Immature natural killer cell (primary cell): ENCODE measurements at places on chromosomes 7 and 10. TPM values are rescaled to one million over a fixed set of nuclear protein-coding genes. Genes with fewer than 3 reads are reported as not detected.

DNA sequence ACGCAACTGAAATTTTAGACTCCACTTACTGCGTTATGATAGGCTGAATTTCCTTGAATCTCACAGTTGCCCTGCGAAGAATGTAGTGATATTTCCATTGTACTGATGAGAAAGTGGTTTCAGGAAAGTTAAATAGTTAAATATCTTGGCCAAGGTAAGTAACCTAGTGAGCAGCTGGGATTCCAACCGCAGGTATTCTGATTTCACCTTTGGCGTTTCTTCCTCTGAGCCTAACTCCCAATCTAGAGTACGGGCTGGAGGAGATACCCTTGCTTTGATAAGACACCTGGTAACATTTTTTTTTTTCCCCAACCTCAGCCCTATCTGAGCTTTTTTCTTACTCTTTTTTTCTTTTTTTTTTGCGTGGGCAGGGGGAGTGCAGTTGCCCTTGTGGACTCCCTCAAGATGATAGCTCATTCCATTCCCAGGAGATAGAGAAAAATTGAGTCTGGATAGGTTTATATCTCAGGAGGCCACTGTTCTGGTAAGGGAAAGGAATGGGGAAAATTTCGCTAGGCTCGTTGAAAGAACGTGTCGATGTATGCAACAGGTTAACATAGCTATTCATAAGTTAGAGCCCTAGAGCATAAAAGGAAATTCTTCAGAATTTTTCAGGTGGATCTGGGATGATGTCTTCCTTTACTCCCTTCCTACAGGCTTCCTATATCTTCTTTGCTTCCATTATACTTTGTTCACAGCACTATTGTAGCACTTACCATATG is 3.1 kb upstream of the TAS2R38 start:
- H3K27ac ChIP-seq = peak overlapping the region; percentile 80
- H3K27me3 ChIP-seq = peaks cover 7% of the 10 kb centered on the region
- no peak for DNase-seq
- peak overlapping the region; percentile 91 for H3K4me3 ChIP-seq

Gene RAMP3
- not detected for polyA plus RNA-seq

DNA sequence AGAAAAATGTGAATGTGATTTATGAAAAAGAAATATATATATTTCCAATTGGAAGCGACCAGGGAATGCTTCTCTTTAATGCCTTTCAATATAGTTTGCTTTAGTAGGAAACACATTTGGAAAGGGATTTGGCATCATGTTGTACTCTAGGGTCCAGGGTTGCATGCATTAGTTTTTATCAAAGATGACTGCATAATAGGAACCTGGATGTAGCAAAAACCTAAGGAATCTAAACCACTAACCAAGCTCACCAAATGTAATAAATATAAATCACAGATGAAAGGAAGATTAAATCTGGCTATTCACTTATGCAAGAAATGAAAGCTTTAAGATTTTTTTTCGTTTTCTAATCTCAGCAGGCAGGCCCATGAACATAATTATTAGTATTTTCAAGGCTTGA is 120.0 kb downstream of the ATXN7L1 start:
- peaks cover 23% of the 10 kb centered on the region for H3K4me1 ChIP-seq
- peaks cover 5% of the 10 kb centered on the region for H3K27me3 ChIP-seq
- peaks cover 6% of the 10 kb centered on the region for H3K36me3 ChIP-seq
- no peak overlapping the region for H3K27ac ChIP-seq
- no peak for DNase-seq

GRCh38 chr7:138278601-138279000 is 181.5 kb upstream of the TRIM24 start:
- H3K27ac ChIP-seq = no peak overlapping the region
- peaks cover 1% of the 10 kb centered on the region for H3K27me3 ChIP-seq
- no peaks in the 10 kb centered on the region for H3K36me3 ChIP-seq
- H3K4me3 ChIP-seq = no peak overlapping the region

Gene LRRC61
- 20.6 TPM for polyA plus RNA-seq

DNA sequence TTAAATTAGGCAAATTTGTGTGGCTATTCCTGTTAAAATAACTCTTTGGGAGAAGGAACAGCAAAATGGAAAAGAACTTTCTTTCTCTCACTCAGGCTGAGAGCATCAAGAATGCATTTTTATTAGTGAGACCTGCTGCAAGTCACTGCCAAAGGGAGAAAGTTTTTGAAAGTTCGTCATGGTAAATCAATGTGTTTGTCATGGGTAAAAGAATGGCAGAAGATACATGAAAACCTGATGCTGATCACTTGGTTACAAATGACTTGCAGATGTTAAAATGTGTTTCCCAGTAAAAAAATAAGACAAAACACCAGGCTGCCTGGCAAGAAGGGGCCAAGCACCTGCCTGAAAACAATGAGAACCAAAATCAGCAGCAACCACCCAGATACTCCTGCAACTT is 484.7 kb upstream of the NRP1 start:
- H3K4me3 ChIP-seq = no peak overlapping the region
- peaks cover 2% of the 10 kb centered on the region for H3K27me3 ChIP-seq
- H3K27ac ChIP-seq = no peak overlapping the region
- H3K4me1 ChIP-seq = peaks cover 11% of the 10 kb centered on the region

DNA sequence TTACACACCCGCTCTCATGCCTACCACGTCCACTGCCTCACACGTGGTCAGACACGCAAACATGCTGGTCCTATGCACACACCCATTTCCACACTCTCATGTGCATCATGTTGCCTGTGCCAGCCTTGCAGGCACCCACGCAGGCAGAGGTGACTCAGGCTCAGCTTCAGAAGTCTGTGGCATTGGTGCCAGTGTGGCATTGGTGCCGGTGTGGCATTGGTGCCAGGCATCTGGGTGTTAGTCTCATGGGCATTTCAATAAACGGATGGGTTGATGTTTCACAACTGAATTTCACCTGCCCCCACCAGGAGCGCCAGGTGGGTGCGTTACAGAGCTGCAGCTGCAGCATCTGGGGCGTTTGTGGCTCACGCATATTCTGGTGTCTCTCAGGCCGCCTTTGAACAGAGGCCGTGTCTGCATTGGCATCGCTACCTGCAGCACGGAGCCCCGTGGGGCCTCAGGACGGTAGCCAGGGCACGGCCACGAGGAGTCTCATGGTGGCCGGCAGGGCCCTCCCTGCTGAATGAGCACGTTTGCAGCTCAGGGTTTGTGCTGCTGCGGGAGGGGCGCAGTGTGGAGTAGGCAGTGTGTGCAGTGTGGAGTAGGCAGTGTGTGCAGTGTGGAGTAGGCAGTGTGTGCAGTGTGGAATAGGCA is 24.7 kb downstream of the KNDC1 start:
- H3K27ac ChIP-seq = no peak overlapping the region
- no peaks in the 10 kb centered on the region for H3K4me1 ChIP-seq
- H3K4me3 ChIP-seq = no peak overlapping the region
- no peaks in the 10 kb centered on the region for H3K27me3 ChIP-seq
- no peak for DNase-seq

GRCh38 chr10:93098816-93099215 is 25.1 kb downstream of the CYP26A1 start:
- no peaks in the 10 kb centered on the region for H3K4me1 ChIP-seq
- H3K27me3 ChIP-seq = peaks cover 4% of the 10 kb centered on the region
- DNase-seq = no peak
- no peak overlapping the region for H3K27ac ChIP-seq
- peaks cover 3% of the 10 kb centered on the region for H3K36me3 ChIP-seq

DNA sequence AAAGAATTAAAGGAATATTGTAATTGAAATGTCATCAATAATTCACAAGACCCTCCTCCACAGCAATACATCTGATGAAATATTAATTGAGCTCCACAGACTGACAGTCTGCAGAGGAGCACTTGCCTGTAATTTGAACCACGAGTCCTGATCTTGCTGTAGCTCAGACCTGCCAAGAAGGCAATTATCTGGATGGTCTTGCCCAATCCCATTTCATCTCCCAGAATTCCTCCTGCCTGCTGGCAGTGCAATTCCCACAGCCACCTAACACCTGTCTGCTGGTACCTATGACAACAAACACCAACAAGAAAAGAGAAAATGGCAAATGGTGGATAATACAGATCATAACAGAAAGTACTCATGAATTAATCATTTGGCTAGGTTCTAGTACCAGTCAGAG is 38.5 kb downstream of the ERCC6 start:
- no peak overlapping the region for H3K4me3 ChIP-seq
- peaks cover 64% of the 10 kb centered on the region for H3K36me3 ChIP-seq
- H3K27me3 ChIP-seq = no peaks in the 10 kb centered on the region
- H3K27ac ChIP-seq = no peak overlapping the region
- no peak for DNase-seq

DNA sequence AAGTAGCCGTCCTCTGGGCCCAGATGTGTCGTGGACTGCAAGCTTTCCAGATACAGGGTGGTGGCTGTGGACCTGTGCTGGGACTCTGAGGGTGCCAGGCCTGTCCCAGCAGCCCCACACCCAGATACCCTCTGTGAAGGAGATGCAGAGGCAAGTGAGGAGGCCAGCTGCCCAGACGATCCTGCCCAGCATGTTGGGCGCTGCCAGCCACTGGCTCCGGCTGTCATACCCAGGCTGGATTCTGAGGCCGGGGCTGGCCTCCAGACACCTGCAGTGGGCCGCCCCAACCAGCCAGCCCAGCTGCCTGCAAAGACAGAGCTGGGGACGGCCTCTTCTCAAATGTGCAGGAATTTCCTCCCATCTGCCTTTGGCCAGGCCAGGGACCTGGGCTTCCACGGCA is 39.1 kb upstream of the EBF3 start:
- H3K27ac ChIP-seq = no peak overlapping the region
- no peak overlapping the region for H3K4me3 ChIP-seq
- H3K4me1 ChIP-seq = no peaks in the 10 kb centered on the region
- no peaks in the 10 kb centered on the region for H3K36me3 ChIP-seq

- H3K4me3 ChIP-seq = no peak overlapping the region
- no peak overlapping the region for H3K27ac ChIP-seq
- no peaks in the 10 kb centered on the region for H3K4me1 ChIP-seq
- H3K27me3 ChIP-seq = no peaks in the 10 kb centered on the region
Observed at GRCh38 chr7:78434281-78434680, 635.7 kb downstream of the PHTF2 start.

DNA sequence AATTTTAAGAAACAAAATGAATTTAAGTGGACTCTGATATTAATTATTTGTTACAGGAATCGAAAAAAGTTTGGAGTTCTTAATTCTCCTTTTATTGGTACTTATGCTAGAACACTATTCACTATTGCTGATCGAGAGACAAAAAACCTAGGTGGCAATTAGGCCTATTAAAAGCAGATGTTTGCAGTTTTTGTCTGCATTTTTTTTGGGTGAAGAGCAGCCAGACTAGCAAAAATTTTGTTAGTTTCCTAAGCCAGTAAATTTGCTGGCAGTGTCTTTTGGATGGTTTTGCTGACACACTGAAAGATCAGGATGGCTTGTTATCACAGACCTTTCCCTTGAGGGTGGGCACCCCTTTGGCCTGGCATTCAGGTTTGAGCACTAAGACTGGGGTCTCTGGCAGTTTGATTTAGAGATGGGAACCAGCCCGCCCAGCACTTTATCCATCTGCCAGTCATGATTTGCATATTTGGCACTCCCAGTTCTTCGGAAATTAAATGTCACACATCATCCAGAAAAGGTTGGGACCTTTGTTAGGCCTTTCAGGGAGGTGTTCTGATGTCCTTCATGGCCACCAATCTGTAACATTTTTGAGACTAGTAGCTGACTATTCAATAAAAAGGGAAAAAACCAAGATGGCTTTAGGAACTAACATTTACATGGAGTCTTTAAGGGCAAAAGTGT is 57.3 kb downstream of the INPP5F start:
- H3K27ac ChIP-seq = no peak overlapping the region
- peaks cover 6% of the 10 kb centered on the region for H3K36me3 ChIP-seq
- no peaks in the 10 kb centered on the region for H3K27me3 ChIP-seq
- H3K4me1 ChIP-seq = peaks cover 38% of the 10 kb centered on the region
- H3K4me3 ChIP-seq = no peak overlapping the region

Gene NRCAM
- polyA plus RNA-seq = not detected

DNA sequence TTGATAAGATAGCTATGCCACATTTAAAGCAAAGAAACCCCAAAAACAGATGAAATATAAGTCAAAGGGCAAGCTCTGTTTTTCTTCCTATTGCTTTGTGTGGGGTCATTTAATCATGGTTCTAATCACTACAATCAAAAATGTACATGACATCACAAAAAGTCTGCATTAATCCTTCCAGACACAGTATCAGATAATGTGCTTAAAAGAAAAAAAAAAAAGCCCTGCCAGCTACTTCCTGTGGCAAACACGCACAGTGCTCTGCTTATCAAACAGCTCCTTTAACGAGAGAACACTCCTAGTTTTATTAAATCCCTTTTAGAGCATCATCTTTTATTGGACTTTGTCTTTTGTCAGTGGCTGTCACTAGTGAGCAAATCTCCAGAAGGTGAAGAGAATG is 1005.8 kb downstream of the GATA3 start:
- no peak overlapping the region for H3K4me3 ChIP-seq
- H3K4me1 ChIP-seq = peaks cover 3% of the 10 kb centered on the region
- no peaks in the 10 kb centered on the region for H3K36me3 ChIP-seq
- H3K27ac ChIP-seq = no peak overlapping the region

Gene DNA2
- polyA plus RNA-seq = 0.21 TPM

Gene CTAGE6
- polyA plus RNA-seq = 0.22 TPM

DNA sequence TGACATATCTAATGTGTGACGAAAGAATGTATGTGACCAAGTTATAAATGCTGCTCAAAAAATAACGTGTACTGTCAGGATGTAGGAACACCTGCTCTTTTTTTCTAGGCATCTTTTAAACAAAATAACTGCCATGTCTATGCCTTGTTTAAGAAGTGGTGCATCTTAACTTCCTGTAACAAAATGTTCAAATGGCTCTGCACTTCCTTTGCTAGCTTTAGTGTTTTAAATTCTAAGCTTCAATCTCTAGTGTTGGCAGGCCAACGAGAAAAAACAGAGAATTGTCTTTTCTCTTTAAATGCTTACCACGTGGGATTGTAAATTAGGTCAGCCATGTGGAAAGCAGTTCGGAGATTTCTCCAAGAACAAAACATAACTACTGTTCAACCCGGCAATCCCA is 14.6 kb upstream of the PDSS1 start:
- H3K4me3 ChIP-seq = no peak overlapping the region
- no peaks in the 10 kb centered on the region for H3K36me3 ChIP-seq
- H3K4me1 ChIP-seq = peaks cover 7% of the 10 kb centered on the region
- no peaks in the 10 kb centered on the region for H3K27me3 ChIP-seq
- H3K27ac ChIP-seq = no peak overlapping the region

GRCh38 chr7:29356631-29357030 is 162.1 kb downstream of the CHN2 start:
- H3K4me3 ChIP-seq = no peak overlapping the region
- DNase-seq = no peak
- H3K36me3 ChIP-seq = peaks cover 15% of the 10 kb centered on the region

Gene PIK3AP1
- polyA plus RNA-seq = 87.4 TPM

GRCh38 chr7:22564511-22565045 is 64.6 kb upstream of the STEAP1B start:
- H3K27me3 ChIP-seq = peaks cover 15% of the 10 kb centered on the region
- H3K36me3 ChIP-seq = no peaks in the 10 kb centered on the region
- peaks cover 4% of the 10 kb centered on the region for H3K4me1 ChIP-seq
- H3K27ac ChIP-seq = no peak overlapping the region
